ENCODE measurements at places on chromosomes 12 and 14. TPM values are rescaled to one million over a fixed set of nuclear protein-coding genes. Genes with fewer than 3 reads are reported as not detected.

Gene TMEM229B
- 5.5 TPM for total RNA-seq

Gene CD27
- not detected for total RNA-seq

Gene CCDC177
- total RNA-seq: not detected

Gene P2RX7
- total RNA-seq: 1.1 TPM

Gene GPR137C
- total RNA-seq: not detected

DNA sequence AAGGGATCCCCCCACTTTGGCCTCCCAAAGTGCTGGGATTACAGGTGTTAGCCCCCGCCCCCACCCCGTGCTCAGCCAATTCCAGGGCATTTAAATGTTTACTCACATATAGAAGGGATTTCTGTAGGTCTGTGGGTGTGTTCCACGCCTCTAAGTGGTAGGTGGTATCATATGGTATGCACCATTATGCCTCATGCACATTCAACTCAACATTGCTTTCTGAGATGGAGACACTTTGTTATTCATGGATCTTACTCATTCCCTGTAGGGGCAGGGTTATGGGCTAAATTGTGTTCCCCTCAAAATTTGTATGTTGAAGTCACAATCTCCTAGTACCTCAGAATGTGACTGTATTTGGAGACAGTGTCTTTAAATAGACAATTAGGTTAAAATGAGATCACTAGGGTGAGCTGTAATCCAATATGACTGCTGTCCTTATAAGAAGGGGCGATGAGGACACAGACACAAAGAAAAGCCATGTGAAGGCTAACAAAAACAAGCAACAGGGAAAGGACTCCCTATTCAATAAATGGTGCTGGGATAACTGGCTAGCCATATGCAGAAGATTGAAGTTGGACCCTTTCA is 200.6 kb downstream of the EFCAB11 start:
- H3K4me3 ChIP-seq: no peak overlapping the region
- no peak for DNase-seq
- no peak overlapping the region for H3K27ac ChIP-seq
- H3K36me3 ChIP-seq: no peaks in the 10 kb centered on the region

DNA sequence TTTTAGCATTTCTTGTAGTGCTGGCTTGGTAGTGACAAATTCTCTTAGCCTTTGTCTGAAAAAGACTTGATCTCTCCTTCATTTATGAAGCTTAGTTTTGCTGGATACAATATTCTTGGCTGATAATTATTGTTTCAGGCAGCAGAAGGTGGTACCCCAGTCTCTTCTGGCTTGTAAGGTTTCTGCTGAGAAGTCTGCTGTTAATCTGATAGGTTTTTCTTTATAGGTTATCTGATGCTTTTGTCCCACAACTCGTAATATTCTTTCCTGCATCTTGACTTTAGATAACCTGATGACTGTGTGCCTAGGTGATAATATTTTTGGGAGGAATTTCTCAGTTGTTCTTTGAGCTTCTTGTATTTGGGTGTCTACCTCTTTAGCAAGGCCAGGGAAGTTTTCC is 41.2 kb downstream of the AEBP2 start:
- H3K27me3 ChIP-seq: no peaks in the 10 kb centered on the region
- no peak overlapping the region for H3K4me3 ChIP-seq
- H3K27ac ChIP-seq: no peak overlapping the region
- H3K4me1 ChIP-seq: peaks cover 10% of the 10 kb centered on the region

- H3K4me1 ChIP-seq: peaks cover 9% of the 10 kb centered on the region
- no peaks in the 10 kb centered on the region for H3K27me3 ChIP-seq
- H3K27ac ChIP-seq: no peak overlapping the region
- no peak overlapping the region for H3K4me3 ChIP-seq
Observed at GRCh38 chr14:23005451-23006187, 4.3 kb downstream of the C14orf93 start.

- H3K27ac ChIP-seq: no peak overlapping the region
- no peaks in the 10 kb centered on the region for H3K27me3 ChIP-seq
Observed at GRCh38 chr14:81435391-81436295, 35.5 kb upstream of the STON2 start.

DNA sequence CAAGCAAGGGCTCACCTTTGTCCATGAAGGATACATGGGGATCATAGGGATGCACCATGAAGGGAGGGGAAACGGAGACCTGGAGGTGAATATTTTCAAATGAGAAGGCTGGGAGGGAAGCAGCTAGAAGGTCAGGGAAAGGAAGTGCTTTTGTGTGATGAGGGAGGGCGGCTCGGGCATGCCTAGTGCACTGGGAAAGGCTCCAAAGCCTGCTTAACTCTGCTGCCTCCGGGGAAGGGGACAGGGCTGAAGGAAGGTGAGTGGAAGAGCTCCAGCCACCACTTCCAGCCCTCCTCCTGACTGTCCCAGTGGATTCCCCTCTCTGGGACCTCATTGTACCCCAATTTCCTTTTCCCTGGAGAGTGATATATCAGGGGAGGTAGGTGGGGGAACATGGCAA is 149.4 kb upstream of the PRMT8 start:
- no peaks in the 10 kb centered on the region for H3K4me1 ChIP-seq
- H3K27ac ChIP-seq: no peak overlapping the region
- H3K27me3 ChIP-seq: no peaks in the 10 kb centered on the region
- no peak overlapping the region for H3K4me3 ChIP-seq

GRCh38 chr12:68609998-68610369 is 715 bp upstream of the RAP1B start:
- H3K27ac ChIP-seq: peak overlapping the region; percentile 99
- peaks cover 12% of the 10 kb centered on the region for H3K4me1 ChIP-seq

DNA sequence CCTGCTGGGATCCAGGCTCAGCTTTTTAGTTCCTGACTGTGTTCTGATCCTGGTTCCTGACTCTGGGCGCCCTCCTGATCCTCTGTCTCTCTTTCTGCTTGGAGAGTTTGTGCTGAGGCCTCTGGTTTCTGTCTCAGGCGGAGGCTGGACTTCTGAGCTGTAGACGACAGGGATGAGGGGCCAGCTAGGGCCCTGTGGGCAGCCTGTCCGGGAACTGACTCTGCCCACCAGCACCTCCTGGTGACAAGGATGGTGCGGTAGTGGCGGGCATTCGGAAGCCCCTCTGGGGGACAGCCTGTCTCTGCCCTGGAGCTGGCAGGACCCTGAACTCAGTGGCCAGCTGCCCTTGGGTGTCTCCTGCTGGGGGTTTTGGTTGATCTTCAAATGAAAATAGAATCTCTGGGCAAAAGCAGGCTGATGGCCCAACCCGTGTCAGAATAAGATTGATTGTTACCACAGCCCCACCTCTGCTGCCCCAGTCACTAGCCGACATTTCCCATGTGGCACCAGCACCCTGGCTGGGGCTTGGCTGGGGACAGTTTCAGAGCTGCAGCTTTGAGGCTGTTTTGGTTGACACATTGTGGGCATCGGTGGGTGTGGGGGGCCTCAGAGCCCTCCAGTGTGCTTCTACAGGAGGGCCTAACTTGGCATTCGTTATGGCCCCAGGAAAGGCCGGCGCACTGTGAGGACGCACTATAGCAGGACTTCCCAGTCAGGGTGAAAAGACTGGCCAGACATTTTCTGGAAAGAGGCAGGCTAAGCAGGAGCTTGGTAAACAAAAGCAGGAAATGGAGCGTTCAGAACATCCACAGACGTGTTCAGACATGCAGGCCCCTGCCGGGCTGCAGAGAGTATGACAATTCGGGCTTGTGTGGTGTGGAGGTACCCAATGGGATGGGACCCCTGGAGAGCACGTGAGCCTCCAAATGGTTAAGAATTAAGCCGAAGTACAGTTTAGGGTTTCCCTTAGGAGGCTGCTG is 16.2 kb downstream of the KRT80 start:
- no peak overlapping the region for H3K4me3 ChIP-seq
- no peaks in the 10 kb centered on the region for H3K27me3 ChIP-seq

GRCh38 chr12:124453419-124454351 is 113.7 kb downstream of the NCOR2 start:
- H3K27me3 ChIP-seq: no peaks in the 10 kb centered on the region
- peak; percentile 92 for DNase-seq
- H3K4me1 ChIP-seq: peaks cover 44% of the 10 kb centered on the region
- H3K4me3 ChIP-seq: peak overlapping the region; percentile 5

- no peak for DNase-seq
- no peaks in the 10 kb centered on the region for H3K27me3 ChIP-seq
- no peak overlapping the region for H3K4me3 ChIP-seq
- no peak overlapping the region for H3K27ac ChIP-seq
Observed at GRCh38 chr14:73977896-73978295, 27.8 kb downstream of the COQ6 start.

GRCh38 chr12:76144245-76144549 is 59.7 kb upstream of the NAP1L1 start:
- no peaks in the 10 kb centered on the region for H3K4me1 ChIP-seq
- H3K27me3 ChIP-seq: no peaks in the 10 kb centered on the region
- DNase-seq: no peak
- no peak overlapping the region for H3K4me3 ChIP-seq
- H3K36me3 ChIP-seq: no peaks in the 10 kb centered on the region

DNA sequence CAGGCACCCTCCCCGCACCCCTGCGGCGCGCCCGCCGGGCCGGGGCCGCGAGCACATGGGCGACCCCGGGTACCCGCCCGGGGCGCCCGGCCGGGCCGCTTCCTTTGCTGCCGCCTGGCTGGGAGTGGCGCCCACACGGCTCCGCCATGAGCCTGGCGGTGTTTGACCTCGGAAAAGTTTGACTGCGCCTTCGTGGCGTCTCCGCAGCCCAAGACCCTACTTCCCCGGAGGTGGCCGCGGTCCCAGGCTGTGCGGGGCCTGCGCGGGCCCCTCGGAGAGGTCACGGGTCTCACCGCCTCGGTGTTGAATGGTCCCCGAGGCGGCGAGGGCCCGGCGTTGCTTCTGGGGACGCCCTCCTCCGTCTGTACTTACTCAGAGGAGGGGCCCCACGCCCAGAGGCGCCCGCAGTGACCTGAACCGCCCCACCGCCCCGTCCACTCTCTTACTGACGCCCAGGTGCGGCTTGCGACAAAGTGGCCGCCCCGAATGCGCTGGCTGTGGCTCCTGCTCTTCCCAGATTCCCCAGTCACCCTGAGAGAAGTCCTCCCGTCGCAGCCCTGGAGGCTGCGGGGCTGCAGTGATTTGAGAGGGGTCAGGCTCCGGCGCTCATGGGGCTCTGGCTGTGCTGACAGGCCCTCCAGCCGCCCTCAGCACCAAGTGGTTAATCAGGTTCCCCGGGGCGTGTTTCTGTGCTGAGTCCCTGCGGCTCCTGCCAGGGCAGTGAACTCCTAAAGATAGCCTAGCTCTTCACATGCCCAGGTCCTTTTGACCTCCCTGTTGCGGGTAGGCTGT is 5.8 kb downstream of the KMT5A start:
- H3K4me1 ChIP-seq: peaks cover 8% of the 10 kb centered on the region
- H3K4me3 ChIP-seq: peak overlapping the region; percentile 89
- peak overlapping the region; percentile 75 for H3K27ac ChIP-seq
- H3K36me3 ChIP-seq: peaks cover 33% of the 10 kb centered on the region

DNA sequence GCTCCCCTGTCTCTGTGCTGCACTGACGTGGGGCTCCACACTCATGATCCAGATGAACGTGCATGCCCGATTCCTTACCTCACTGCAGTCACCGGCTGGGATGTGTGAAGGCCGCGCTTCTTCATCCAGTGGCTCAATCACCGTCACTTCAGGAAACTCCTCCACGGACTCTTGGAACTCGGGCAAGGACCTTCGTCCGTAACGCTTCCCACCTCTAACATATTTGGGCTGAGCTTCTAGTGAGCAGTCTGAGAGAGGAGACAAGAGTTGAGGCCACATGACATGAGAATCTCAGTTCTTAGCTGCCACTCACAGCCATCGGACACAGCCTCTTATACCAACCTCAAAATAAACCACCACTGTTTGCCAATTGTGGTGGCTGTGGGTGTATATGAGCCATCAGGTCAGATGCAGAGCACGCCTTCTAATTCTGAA is 38.3 kb downstream of the NIN start:
- H3K36me3 ChIP-seq: peaks cover 4% of the 10 kb centered on the region
- no peak overlapping the region for H3K27ac ChIP-seq
- DNase-seq: no peak
- no peaks in the 10 kb centered on the region for H3K4me1 ChIP-seq
- H3K27me3 ChIP-seq: no peaks in the 10 kb centered on the region

- no peaks in the 10 kb centered on the region for H3K27me3 ChIP-seq
- no peak for DNase-seq
- no peak overlapping the region for H3K4me3 ChIP-seq
- H3K36me3 ChIP-seq: no peaks in the 10 kb centered on the region
Observed at GRCh38 chr12:67697443-67697842, 48.9 kb downstream of the DYRK2 start.

GRCh38 chr12:64139021-64139420 is 83.1 kb downstream of the KICS2 start:
- DNase-seq: no peak
- no peaks in the 10 kb centered on the region for H3K27me3 ChIP-seq
- H3K27ac ChIP-seq: no peak overlapping the region
- peaks cover 16% of the 10 kb centered on the region for H3K36me3 ChIP-seq
- H3K4me1 ChIP-seq: no peaks in the 10 kb centered on the region
- H3K4me3 ChIP-seq: no peak overlapping the region

DNA sequence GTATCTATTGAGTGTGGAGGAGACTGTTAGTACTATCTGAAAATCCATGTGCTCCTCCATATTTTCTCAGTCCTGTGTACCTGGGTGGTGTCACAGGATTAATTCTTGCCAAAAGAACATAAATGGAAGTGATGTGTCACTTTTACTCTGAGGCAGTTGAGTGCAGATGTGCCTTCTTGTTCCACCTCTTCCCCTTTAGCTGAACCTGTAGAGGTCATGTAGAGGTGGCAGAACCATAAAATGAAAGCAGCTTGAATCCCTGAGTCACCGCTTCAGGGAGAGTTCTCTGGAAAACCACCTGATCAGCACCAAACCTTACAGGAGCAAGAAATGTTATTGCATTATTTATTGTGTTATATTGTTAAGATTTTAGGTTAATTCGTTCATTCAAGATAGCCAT is 14.7 kb upstream of the SLC25A3 start:
- H3K27me3 ChIP-seq: no peaks in the 10 kb centered on the region
- no peak overlapping the region for H3K27ac ChIP-seq
- H3K4me3 ChIP-seq: no peak overlapping the region

GRCh38 chr12:131896080-131896810 is 1.8 kb downstream of the ULK1 start:
- peaks cover 15% of the 10 kb centered on the region for H3K4me1 ChIP-seq
- peak overlapping the region; percentile 93 for H3K27ac ChIP-seq
- peak; percentile 84 for DNase-seq
- H3K4me3 ChIP-seq: peak overlapping the region; percentile 77
- H3K36me3 ChIP-seq: peaks cover 4% of the 10 kb centered on the region
- no peaks in the 10 kb centered on the region for H3K27me3 ChIP-seq

DNA sequence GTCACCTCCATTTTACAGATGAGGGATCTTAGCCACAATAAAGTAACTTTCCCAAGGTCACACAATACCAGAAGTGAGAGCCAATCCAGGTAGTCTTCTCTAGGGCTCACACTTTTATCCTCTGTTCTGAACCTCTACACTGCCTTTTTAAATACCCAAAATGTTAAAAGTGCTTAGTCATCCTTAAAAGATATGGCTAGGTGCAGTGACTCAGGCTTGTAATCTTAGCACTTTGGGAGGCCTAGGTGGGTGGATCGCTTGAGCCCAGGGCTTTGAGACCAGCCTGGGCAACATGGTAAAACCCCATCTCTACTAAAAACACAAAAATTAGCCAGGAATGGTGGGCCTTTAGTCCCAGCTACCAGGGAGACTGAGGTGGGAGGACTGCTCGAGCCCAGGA is 104.1 kb upstream of the PPP4R3A start:
- H3K36me3 ChIP-seq: peaks cover 3% of the 10 kb centered on the region
- no peaks in the 10 kb centered on the region for H3K4me1 ChIP-seq
- no peak for DNase-seq
- H3K4me3 ChIP-seq: no peak overlapping the region
